ENCODE measurements at places on chromosomes 2 and 18.

DNA sequence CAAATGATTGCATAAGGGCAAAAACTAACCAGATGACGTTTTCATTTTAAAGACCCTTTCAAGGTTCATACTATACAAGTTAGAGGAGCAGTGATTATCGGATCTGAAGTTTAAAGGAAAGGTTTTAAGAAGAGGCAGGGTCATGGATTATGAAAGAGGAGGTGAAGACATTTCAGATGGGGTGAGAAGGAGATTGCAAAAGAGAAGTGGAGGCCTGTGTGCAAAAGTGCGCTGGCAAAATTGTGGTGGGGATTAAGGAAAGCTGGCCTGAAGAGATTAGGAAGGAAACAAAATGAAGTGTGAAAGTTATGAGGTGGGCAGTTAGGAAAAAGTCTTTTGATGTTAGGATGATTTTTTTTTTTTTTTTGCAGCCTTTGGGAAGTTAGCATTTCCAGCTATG, 935.7 kb upstream of the FAM98A start:
- DNase-seq = no peak

GRCh38 chr2:161141033-161141432, 19.2 kb upstream of the TANK start:
- no peak for DNase-seq

DNA sequence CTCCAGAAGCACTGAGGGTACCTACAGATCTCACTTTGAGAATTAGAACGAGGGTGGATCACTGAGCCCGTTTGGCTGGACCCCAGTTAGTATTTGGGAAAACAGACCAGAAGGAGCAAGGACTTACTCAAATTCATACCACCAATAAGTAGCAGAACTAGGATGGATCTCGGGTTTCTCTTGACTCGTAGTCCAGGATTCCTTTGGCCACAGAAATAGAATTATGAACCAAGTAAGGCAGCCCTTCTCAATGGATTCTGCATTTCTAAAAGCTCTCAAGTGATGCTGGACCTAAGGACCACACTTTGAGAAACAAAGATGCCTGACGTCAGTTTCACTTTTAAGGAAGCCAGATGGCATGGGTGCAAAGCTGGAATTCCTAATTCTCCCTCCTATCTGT, 153.0 kb downstream of the KLHL29 start:
- no peak for DNase-seq

- DNase-seq = no peak
Observed at GRCh38 chr2:112093216-112093615, 38.1 kb downstream of the TMEM87B start.

GRCh38 chr2:101737478-101738255, 40.2 kb downstream of the MAP4K4 start:
- DNase-seq = no peak

- no peak for DNase-seq
Observed at GRCh38 chr2:142100139-142100873, 30.5 kb downstream of the LRP1B start.

DNA sequence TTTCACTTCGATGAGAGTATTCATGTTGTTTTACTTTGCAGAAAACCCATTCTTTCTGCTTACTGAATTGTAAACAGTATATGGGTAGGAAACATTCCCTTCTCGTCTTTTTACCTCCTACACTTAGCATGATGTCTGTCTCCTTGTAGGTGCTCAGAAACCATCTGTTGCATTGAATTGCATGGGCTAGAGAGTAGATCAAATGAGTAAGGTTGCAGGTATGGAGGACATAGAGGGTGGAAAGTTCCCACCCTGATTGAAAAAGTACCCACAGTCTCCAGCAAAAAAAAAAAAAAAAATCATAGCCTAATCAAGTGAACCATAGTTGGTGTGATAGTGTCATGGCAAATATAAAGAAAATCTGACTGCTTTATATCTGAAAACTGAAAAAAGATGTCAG, 1.7 kb downstream of the CYTIP start:
- DNase-seq = no peak

DNA sequence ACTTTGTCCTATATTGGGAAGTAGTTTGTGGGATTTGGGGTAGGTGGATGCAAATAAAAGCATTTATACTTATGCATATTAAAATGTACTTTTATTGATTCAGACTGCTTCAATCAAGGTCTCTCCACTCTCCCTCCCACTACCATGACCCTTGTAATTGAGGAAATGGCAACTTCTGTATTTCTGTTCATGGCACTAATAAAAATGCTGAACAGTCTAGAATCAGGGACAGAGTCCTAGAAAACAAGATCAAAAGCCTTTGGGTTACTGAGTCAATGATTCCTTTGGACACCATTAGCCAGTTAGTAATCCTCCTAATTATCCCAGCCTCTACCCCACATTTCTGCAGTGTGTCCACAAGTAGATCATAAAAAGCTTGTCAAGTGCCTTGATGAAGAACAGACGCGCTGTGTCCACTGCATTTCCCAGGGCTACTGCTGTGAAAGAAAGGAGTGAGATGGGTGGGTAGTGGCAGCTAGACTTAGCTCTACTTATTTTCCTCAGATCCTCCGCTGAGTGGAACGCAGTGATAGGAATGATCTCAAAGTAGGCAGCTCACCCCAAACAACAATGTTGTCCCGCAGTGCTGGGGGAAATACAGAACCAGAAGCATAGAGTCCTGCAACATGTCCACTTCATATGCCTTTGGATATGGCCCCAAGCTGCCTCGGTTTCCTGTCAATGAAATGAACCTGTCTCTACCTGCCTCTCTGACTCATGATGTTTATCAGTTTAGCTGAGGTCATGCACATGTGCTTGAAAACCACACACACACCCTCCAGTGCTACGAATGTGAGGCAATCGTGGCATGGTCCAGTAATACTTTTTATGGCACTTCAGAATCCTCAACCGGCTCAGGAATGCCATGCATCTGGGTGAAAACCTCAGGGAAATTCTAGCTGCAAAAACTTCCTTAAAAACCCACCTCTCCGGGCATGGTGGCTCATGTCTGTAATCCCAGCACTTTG, 115.5 kb downstream of the COL6A3 start:
- DNase-seq = no peak

DNA sequence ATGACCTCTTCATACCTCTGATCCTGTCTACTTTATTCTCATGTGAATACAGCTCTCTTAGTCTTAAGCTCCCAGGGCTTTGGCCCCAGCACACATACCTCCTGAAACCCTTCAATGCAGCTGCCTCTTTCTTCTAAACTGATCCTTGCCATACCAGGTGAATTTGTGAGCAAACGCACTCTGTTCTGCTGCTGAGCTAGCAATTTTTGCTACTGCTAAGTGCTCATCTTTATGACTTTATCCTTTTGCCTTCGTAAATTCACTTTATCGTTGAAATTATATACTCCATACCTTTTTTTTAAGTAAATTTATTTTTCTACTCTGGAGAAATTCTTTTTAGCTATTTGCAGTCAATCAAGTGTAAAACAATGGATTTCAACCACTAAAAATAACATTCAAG, 287.7 kb downstream of the CMPK2 start:
- DNase-seq = no peak

- DNase-seq = no peak
Observed at GRCh38 chr2:112141626-112142007, 3.4 kb downstream of the FBLN7 start.

- no peak for DNase-seq
Observed at GRCh38 chr2:196546151-196546919, 93.2 kb upstream of the CCDC150 start.

GRCh38 chr2:106096299-106097037, 97.6 kb downstream of the UXS1 start:
- DNase-seq = no peak

- DNase-seq = no peak
Observed at GRCh38 chr2:102632380-102633175, 13.2 kb downstream of the SLC9A2 start.

GRCh38 chr2:221715523-221716247, 143.6 kb upstream of the EPHA4 start:
- no peak for DNase-seq

DNA sequence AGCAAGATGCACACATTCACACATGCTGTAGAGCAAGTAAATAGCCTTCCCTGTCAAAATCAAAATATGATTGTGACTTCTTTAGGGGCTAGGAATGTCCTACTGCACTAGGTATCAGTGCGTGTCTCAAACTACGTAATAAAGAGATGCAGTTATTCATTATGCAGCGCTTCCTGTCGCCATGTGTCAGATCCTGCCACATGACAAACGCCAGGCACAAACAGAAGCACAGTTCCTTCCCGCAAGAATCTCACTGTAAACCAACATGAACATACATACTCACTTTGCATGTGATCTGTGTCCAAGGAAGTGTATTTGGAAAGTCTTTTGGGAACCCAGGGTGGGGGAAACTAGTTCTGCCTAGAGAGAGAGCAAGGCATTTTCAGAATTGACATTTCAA, 599.9 kb downstream of the RNF144A start:
- DNase-seq = no peak

GRCh38 chr2:241035142-241035817, 36.9 kb downstream of the SNED1 start:
- DNase-seq = no peak

DNA sequence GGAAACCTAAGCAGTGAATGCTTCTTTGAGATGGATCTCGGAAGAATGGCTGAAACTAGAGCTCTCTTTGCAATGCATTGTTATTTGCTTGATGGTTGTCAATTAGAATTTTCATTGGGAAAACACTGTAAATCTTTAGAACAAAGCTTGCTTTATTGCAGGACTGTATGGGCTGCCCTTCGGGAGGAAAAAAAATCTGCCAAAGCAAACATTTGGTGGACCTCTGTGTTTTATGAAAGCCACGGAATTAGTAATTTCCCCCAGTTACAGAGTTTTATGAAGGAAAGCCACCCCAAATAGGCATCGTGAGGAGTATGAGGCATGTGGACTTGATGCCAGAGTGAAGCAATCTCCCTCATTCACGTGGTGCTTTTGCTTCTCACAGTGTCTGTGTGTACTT, 33.5 kb downstream of the RHBDD1 start:
- DNase-seq = no peak

DNA sequence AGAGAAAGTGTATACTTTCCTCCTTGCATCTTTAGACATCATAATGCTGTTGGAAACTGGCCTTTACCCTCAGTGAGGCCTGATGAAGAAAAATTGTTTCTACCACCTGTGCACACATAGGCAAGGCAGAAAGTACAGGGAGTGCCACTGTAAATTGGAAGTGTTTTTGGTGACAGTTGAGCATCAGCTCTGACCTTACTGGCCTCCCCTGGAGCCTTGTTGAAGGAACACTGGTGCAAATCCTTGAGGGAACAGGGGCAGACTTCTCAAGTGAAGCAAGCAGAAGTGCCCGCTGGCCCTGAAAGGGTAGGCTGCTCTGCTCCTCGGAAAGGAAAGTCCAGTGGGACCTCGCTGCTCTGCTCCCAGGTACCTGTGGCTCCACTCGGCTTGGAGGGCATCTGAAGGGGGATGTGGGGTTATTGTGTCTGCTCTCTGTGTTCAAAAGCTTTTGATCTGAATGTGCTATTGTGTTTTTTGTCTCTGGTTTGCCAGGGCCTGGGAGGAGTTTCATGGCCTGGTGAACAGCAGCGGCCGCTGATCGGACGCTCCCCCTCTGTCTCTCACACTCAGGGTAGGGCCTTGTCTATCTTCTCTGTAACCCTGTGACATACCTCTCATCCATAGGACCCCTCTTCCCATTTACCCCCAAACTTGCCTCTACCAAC, 23.4 kb downstream of the EIF4E2 start:
- DNase-seq = no peak

DNA sequence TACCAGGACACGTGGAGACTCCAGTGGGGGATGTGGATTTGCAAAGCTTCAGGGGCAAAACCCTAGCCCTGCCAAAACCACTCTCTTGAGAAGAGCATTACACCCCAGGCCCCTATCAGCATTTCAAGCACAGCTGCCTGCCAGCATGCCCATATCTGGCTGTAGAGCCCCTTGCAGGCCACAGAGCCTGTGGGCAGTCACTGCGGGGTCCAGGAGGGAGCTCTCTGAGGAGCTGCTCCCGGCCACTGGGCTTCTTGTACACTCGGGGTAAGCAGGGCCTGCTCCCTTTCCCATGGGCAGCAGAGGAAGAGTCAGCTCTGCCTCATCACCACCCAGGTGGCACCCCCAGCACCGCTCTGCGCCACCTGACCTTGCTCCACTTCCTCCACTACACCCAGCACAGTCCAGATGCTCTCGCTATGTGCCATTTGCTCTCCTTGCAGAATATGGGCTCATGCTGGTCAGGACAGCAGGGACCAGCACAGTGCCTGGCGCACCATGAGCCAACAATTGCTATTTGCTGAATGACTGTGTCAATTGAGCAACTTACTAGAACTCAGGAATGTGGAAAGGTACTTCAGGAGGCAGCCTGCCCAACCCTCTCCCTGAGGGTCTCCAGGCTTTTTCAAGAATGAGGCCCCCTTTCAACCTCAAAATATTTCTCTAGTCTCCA, 7.4 kb downstream of the CHST10 start:
- no peak for DNase-seq

- no peak for DNase-seq
Observed at GRCh38 chr18:12776821-12777471, 74.1 kb downstream of the PSMG2 start.

- no peak for DNase-seq
Observed at GRCh38 chr18:60686142-60686541, 313.6 kb upstream of the MC4R start.

- no peak for DNase-seq
Observed at GRCh38 chr18:42141439-42141838, 186.4 kb downstream of the PIK3C3 start.

DNA sequence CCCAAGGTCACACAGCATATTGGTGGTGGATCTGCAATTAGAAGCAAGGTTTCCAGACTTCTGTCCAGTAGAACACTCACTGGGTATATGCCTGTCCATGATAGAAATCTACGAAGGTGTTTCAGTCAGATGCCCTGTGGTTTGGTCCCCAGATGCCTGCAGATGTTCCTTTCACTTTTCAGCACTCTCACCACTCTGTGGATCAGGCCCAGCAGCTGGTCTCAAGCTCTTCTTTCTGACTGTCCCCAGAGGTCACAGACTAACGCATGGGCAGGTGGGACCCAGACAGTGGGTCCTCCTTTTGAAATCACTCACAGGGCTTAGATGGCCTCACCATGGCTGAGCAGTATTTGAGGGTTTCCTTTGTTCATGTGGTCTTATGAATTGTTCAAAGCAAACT, 376.5 kb downstream of the ALK start:
- no peak for DNase-seq

DNA sequence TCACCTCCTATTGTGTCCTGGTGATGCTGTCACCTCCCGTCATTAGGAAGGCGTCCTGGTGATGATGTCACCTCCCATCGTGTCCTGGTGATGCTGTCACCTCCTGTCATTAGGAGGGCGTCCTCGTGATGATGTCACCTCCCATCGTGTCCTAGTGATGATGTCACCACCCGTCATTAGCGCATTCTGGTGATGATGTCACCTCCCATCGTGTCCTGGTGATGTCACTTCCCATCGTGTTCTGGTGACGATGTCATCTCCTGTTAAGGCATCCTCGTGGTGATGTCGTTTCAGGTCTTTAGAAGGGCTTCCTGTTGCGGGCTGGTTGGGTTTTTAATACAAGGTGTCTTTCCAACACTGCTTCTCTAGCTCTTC, 40.7 kb downstream of the CTDP1 start:
- no peak for DNase-seq

DNA sequence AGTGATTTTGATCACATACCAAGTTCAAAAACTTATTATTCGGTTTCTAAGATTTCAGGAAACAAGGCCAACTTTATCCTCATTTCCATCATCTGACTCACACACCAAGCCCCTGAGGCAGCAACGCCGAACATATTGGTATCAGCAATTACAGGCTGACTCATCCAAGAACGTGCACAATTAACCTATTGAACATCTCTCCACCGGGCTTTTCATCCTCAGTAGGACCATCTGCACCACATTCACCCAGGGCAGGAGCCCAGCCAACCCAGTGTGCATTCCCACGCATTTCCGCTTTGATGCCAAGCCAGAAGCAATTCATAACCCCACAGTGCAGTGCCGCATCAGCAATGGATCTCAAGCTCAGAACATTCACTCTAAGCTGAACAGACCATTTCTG, 52.9 kb downstream of the SCG2 start:
- no peak for DNase-seq
